ENCODE measurements at places on chromosomes 4 and X.

DNA sequence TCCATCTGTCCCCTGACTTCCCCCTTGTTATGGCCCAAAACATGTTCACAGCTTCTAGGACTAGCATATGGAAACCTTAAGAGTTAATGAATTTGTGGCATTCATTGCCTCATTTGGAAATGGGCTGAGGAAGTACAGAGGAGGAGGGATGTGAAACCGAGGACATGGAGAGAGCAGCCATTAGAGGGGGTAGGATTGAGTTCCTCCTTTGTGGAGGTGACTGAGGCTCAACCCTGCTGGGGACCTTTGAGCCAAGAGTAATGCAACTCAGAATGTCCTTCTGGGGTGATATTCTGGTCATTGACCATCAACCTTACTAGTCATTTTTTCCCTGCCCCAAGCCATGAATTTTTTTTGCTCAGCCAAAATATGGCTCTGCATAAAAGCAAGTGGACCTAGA is 109.4 kb downstream of the ZNF518B start:
- DNase-seq = no peak

- DNase-seq = no peak
Measured at GRCh38 chr4:121669163-121669550, 27.6 kb downstream of the ANXA5 start.

DNA sequence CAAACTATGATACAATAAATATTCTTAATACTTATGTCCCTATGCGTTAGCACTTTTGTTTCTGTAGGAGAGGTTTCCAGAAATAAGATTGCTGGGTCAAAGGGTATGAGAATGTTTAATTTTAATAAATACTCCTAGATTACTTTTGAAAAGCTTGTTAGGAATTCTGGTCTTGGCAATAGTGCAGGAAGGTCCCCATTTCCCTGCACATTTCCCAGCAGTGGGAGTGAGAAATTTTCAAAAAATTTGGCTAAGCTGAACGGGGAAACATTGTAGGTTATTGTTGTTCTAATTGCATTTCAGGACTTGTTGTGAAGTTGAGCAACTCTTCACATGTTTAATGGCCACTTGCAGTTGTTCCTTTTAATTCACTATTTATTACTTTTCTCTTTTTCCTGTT is 27.1 kb downstream of the IGFBP7 start:
- no peak for DNase-seq

GRCh38 chr4:6044805-6045204 is 26.6 kb upstream of the C4orf50 start:
- no peak for DNase-seq

DNA sequence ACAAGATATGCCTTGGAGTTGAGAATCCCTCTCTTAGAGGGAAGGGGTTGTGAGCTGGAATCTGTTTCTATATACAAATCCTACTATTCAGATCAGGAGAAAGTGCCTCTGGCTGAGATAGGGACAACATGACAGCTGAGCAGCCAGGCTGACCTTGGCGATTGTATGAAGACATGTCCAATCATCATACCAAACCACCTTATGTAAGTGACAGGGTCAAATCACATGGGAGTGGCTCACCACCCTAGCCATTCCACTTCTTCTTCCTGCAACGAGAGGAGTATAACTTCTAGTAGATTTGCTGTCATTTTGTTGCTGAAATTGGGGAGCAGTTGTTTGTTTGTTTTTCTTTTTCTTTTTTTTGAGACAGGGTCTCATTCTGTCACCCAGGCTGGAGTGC is 48.3 kb upstream of the TMEM150C start:
- DNase-seq = no peak

- no peak for DNase-seq
Measured at GRCh38 chrX:132333351-132333750, 114.1 kb upstream of the RAP2C start.

GRCh38 chr4:189305500-189305899 is 635.2 kb upstream of the FRG1 start:
- DNase-seq = no peak

DNA sequence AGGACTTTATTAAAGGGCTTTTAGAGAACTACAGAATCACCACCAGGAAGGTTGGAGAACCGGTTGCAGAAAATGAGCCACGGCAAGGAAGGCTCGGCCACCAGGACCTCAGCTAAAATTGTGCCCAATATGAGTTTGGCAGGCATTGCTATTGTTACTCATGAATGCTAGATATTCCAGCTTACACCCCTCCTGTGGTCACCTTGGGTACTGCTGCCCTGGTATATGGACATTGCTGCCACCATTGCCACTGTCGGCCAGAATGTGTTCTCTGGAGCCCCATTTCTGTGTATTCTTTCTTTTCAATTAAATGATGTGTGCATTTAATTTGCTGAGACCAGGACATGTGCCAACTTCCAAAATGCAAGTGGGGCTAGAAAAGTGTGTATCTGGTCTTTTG is 626.7 kb upstream of the BOD1L1 start:
- peak; percentile 3 for DNase-seq

DNA sequence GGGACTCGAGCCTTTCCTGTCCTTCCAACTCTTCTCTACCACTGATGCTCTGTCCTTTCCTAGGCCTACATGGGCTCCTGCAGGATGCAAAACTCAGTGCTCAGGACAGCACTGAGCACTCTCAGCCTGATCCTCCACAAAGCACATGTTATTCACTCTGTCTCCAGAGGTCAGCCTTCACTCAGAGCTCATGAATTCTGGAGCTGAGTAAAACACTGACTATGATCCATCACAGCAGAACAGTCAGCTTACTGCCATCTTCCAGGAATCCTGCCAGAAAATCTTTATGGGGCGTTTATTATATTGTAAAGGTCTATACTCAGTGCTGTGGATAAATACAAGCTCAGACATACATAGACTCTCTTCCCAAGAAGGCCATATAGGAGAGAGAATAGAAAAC is 121.5 kb upstream of the CPEB2 start:
- DNase-seq = no peak

DNA sequence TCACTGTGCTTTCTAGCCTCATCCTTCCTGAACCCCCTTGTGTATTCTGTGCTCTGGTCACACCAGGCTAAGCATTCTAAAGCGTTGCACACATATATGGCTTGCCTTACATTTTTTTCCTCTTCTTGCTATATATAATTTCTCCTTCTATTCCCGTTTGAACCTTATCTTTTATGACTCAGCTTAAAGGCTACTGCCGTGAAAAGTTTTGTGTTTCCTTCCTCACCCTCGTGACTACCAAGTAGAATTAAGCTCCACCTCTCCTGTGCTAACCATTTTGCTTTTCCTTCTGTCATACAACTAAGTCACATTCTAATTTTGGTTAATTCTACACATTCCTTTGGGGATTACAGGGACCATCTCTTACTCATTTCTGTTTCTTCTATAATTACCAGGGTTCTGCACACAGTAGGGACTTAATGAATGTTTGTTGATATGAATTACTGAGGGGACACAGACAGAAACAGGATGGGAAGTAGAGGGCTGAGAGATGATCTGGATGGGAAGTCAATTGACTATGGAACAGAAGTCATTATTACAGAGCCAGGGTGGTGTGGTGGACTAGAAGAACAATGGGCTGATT is 67.1 kb downstream of the DOCK11 start:
- DNase-seq = no peak

- no peak for DNase-seq
Measured at GRCh38 chrX:111492085-111492484, 19.4 kb upstream of the SERTM2 start.

GRCh38 chrX:130330706-130331105 is 9.0 kb upstream of the SLC25A14 start:
- peak; percentile 56 for DNase-seq

DNA sequence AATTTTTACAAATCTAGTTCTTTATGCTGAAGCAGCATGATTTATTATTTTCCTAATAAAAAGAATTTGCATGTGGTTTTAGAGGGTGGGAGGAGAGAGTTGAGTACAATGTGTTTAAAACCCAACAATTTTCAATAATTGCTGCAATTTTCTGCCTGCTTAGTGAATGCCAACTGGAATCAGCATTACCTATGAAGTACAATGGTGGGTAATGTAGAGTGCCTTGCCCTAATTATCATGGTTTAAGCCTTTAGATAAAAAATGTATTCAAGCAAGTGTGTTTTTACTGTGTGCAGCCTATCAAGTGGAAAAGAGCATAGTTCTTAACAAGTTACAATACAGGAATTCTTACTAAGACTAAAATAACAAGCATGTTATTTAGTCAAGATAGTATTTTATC is 77.9 kb upstream of the ANKRD50 start:
- no peak for DNase-seq

DNA sequence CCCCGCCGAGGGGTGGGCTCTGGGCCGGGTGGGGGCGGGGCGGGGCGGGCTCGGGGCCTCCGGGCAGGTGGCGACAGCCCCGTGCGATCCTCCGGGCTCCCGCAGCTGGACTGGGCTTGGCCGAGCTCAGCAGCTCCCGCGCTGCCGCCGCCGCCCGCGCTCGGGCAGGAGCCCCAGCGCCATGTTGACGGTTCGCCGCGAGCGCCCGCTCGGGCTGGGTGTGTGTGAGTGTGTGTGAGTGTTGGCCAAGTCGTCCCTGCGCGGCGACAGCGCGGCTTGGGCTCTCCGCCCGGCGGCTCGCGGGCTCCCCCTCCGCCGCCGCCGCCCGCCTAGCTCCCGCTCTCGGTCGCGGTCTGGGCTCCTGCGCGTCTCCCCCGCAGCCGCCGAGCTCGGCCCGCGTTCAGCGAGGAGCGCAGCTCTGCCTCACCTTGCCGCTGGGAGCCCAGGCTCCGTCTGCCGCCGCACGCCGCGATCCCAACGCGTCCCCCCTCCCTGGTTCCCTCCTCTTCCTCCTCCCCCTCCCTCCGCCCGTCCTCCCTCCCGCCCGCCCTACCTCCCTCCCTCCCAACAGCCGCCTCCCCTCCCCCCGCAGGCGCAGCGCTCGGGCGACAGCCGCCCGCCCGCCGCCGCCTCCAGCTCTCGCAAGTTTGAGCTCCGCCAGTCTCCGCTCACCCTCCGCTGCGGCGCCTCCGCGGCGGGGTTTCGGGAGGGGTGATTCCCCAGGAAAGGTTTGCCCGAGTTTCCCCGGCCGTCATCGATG is at the start of gene BCOR:
Gene BCOR (minus strand): TSS at position 455 of the 760 bp plus-strand sequence. CDS start 20,029 bp downstream, outside the sequence.
- DNase-seq = peak; percentile 71

- DNase-seq = no peak
Measured at GRCh38 chrX:816411-816810, 185.8 kb downstream of the SHOX start.

DNA sequence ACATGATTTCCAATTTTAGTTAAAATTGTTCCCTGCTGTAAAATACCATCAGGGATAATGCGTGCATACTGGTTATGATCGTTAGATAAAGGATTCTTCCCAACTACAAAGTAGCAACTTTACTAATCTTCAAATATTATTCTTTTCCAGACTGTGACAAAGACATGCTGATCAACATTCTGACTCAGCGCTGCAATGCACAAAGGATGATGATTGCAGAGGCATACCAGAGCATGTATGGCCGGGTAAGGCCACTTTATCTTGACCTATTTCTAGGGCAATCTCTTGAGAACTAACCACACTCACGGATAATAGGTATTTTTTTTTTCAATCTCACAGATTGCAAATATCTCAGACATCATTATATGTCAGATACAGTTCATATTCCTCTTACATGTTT is 47.0 kb downstream of the ANXA10 start:
- no peak for DNase-seq

DNA sequence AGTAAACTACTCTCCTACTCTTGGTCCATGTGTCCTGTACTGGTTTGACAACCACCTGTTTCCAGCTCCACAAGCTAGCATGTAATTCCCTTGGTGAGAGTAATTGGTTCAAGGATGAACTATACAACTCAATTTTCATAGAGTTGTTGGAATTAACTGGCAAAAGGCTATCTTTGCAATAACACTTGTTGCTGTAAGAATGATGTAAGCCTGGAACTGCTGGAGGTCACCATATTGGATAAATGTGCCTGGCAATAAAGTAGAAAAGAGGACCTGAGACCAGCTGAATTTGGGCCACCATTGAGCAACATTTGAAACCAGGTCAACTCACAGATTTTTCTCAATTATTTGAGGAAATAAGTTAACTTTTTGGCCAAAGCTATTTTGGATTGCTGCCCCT is 175.5 kb downstream of the CAMK2D start:
- no peak for DNase-seq

DNA sequence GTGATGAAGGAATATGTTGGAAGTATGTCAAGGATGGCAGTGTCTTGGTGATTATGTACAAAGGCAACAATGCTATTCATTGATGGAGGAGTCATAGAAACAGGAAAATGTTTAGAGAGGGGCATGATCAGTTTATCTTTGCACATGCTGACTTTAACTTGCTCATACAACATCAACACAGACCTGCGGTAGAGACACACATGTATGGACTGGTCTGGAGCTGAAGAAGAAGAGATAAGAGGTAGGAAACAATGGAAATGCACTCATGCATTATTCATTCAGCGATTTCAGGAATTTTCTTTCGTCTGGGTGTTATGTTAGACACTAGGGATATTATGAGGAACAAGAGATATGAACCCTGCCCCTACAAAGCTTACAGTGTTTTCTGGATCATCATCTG is 1252.3 kb upstream of the TENM3 start:
- DNase-seq = no peak

GRCh38 chrX:69176053-69176452 is 10.8 kb upstream of the PJA1 start:
- no peak for DNase-seq

DNA sequence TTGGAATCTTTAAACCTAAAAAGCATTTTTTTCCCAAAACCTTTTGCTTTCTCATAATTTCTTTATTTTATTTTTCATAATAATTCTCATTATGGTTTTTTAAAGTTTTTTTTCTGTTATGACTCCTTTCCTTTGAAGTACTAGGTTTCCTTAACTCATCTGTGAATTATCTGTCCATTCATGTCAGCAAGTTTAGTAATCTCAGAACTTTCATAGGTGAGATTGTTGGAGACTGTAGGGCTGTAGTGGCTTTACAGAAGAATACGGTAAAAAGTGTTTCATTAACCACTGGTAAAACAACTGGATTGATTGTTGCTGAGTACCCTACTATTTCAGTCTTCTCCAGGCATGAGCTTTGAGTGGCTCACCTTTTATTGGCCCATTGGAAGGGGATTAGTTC is 361.7 kb upstream of the PPP1R2C start:
- DNase-seq = no peak

DNA sequence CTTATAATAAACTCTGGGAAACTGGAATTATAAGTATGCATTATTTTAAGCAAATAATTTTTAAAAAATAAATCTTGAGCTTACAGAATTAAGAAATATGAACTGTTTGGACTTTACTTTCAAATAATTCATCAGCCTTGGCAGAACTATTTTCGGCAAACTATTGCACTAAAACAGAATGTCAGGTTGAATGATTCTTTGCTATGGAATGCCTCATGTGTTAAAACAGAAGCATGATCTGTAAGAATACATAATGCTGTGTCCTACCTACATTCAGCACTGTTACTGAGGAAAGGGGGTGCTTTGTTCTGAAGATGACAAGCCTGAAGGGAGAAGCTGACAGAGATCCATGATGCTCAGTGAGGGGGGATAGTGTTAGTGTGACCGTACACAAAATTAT is 55.6 kb upstream of the EXOC1L start:
- DNase-seq = no peak
